ENCODE measurements at places on chromosomes 7 and 10.

- DNase-seq, result no peak
Measured at GRCh38 chr7:28792858-28793257, 165.3 kb downstream of the TRIL start.

DNA sequence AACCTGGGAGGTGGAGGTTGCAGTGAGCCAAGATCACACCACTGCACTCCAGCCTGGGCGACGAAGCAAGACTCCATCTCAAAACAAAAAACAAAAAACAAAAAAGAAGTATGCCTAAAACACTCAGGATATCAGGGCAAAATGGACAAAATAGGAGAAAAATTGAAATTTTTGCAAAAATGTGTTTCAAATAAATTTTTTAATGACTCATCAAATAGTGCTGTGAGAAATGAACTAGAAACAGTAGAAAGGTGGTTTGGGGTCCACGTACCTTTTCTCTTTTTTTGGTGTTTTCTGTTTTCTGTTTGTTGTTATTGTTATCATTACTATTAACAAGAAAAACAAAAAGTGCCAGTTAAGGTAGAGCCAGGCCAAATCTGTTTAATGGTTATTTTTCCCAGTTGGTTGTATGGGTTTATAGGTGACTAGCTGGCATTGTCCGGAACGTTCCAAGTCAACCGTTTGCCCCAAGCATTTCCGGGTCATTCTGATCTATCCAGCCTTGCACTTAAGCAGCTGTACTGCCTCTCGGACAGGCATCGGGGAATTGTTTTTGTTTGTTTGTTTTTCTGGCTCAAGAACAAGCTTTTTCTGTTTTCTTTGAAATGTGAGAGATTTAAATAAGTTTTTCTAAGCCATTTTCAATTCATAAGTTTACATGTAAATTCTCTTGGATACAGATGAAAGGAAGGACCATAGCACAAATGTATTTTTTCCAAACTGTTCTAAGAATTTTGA is 157.0 kb upstream of the NEBL start:
- DNase-seq, result no peak

- no peak for DNase-seq
Measured at GRCh38 chr10:4282496-4282895, 497.5 kb upstream of the KLF6 start.

DNA sequence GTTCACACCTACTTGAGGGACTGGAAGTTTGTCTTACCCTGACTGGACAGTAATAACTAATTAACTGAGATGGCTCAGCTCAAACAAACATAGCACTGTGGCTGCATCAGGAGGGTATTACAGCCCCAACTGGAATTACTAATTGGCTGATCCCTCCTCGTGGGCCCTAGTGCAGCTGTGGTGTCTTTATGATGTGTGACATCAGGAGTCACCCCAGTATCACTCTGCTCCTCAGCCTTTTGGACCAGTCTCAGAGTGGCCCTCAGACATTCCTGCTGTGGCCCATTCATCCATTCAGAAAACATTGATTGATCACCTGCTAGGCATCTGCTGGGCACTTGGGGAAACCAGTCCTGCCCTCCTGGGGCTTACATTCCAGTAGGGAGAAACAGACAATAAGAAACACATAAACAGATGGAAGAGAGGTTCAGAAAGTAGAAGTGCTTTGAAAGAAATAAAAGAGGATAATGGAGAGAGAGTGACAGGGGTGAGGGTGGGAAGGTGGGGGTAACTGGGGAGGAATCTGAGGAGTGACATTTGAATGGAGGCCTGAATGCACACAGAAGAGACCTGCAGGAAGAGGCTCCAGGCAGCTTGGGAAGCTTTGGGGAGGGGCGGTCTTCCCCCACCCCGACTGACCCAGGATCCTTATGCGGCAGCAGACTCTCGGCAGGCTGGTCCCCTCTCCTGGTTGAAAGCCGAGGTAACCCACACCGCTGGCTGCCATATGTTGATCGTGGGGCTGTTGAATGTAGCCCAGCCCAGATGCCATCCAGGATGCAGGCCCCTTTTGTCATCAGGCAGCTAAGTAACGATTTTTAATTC is 113.1 kb downstream of the C10orf105 start:
- no peak for DNase-seq

DNA sequence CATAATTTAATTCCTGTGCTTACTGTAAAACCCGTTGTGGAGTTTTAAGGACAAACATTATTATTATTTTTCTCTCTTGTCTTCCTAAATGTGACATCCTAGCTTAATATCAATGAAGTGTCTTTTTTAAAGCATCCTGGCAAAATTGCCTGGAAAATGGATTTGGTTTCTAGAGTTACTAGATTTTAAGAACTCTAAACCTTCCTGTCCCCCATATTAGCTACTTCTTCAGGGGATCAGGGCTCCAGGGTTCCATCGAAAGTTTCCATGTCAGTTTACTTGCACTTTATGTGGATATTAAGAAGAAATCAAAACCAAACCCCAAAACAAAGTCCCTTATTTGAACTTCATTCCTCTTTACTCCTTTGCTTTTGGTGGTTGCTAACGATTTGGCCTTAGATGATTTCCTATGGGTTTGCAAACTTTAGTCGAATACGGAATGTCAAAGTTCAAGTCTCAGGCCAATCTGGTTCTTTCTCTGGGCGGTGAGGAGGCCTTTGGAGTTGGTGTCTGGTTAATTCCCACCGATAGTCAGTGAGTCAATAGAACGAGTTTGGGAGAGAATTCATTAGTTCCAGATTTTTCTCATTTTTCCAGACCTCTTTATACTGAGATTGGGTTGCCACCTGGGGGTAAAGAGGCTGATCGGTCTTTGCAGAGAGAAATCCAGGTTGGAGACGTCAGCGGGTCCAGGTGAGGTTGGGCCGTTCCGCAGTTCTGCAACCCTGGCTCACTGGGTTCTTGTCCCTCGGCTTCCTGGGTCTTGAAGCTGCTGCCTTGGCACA is 1.1 kb downstream of the CUX1 start:
- no peak for DNase-seq

- DNase-seq, result no peak
Measured at GRCh38 chr10:109853921-109854320, 69.4 kb downstream of the XPNPEP1 start.

DNA sequence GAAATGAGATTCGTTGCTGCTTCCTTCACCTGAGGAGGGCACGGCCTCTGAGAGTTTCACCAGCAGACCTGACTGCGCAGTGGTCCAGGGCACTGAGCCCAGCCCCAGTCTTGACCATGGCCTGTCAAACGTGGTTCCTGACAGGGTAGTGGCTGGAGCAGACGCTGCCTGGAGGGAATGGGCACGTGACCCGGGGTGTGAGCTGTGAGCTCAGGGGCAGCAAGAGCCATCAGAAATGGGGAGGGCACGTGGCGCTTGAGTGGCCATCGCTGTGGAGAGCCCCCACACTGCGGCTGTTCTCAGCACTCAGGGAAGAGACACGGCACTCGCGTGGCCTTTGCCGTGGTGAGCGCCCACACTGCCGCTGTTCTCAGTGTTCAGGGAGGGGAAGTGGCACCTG is 12.0 kb downstream of the FAM20C start:
- DNase-seq, result no peak

DNA sequence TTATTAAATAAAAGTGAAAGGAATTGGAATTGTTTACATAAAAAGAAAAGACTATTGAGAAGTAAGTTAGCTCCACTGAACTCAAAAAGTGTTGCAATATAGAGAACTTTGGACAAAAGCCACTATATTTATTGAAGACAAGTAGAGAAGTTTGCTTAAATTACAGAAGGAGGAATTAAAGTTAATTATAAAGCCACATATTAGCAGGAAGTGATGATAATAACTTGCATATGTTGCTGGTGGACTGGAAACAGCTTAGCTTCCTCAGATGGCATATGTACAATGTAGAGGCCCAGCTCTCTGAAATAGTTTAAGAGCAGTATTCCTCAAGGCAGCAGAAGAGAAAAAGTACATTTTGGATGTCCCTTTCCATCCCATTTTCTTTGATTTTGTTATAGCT is 400.7 kb downstream of the GATA3 start:
- DNase-seq, result no peak

- no peak for DNase-seq
Measured at GRCh38 chr7:129851809-129852208, 101.0 kb downstream of the UBE2H start.

DNA sequence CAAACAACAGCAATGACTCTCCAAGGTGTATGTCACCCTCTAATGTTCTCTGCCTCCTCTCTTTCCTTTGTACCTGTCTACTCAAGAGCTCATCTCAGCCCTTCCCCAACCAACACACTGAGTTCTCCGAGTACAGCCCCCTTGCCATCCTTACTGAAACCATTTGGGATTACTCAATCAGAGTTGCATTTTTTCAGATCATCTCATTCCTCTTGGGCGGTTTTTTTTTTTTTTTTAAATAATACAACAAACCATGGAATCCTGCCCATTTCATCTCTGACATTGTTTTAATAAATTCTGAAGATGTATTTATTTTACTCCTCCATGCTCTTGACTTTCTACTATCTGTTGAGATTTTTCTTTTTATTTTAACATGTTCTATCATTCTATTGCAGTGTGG is 4.2 kb upstream of the CREB3L2 start:
- no peak for DNase-seq

DNA sequence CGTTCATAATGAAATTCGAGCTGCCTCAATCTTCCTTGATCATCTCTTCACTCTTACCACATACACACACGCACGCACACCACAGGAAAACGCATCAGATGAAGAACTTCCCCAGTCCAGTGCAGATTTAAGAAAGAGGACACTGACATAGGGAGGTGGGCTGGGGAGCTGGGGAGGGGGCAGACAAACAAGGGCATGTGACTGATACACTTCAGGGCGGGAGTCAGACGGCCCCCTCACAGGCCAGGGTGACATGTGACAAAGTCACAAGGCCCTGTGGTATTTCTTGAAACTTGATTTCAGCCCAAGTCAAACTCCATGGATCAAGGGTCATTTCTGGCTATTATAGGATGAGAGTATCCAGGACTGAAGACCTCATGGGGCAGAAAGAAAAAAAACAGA is 82.6 kb downstream of the KCNMA1 start:
- DNase-seq, result no peak

DNA sequence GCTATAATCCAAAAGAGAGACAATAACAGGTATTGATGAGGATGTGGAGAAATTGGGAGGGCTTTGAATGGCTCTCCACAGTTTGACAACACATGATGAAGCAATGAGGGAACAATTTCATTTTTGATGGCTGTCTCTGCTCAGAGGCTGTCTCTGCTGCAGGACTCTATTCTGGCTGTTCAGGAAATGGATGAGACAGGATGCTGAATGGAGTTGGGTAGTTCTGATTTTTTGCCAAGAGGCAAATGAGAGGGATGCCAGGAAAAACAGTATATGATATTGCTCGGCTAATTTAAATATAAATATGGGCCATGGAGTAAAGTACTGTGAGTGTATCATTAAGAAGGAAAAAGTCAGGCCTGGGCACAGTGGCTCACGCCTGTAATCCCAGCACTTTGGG is 16.8 kb downstream of the APBB1IP start:
- no peak for DNase-seq

- no peak for DNase-seq
Measured at GRCh38 chr7:120272261-120272660, 714 bp upstream of the KCND2 start.

- no peak for DNase-seq
Measured at GRCh38 chr7:143334244-143334643, 18.3 kb downstream of the CLCN1 start.

DNA sequence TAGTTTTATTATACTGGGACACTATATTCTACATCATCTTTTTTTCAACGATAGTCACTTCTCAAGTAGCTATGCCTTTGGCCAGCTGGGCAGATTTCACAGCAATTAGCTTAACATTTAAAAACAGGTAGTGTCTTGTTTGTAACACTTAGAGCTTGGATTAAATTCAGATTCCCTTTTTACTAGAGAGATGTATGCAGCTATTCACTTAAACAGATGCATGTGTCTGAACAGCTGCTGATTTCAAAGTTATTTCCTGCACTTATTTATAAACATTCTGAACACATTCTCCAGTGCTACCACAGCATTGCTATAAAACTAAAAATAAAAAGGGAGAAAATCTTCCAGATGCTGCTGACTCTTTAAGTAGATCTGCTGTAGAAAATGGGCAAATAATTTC is 637.2 kb downstream of the POM121L12 start:
- no peak for DNase-seq

All from activated naive CD4-positive, alpha-beta T cell (primary cell).